ENCODE measurements at places on chromosomes 16 and 17.
A peak's percentile ranks its signal among the peaks of the same experiment; 100 is the strongest.

DNA sequence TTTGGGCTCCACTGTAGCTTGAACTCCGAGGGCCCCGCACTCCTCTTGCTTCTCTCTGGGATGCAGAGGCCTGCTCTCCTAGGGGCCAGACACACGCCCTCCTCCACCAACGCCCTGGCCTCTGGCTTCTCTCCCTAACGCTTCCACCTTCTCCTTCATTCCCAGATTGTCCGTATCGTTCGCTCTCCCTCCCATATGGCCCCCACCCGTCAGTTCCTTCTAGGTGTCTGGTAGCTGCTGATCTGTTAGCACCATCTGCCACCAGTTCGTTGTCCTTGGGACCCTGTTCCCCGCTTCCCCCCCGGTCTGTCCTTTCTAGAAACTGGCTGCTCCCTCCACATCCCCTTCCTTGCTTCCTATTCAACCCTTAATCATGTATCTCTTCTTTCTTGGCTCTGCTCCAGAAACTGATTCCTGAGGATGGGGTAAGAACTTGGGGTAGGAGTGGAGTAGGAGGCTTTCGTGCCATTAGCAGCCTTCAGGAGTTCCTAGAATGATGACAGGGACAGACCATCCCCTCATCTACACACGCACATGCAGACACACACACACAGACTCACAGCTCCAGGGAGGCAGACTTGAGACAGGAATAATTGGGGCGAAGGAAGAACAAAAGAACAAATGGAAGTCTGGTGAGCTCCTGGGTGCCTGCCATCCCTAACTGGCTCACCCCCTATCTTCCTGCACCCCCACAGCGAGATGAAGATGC, 4.3 kb downstream of the ATP1B2 start:
- no peak for DNase-seq

- DNase-seq = no peak
These were observed 96.4 kb downstream of the PLCG2 start for GRCh38 chr16:81875461-81875860.

- no peak for DNase-seq
These were observed 14.3 kb downstream of the CMTM3 start for GRCh38 chr16:66618588-66619375.

DNA sequence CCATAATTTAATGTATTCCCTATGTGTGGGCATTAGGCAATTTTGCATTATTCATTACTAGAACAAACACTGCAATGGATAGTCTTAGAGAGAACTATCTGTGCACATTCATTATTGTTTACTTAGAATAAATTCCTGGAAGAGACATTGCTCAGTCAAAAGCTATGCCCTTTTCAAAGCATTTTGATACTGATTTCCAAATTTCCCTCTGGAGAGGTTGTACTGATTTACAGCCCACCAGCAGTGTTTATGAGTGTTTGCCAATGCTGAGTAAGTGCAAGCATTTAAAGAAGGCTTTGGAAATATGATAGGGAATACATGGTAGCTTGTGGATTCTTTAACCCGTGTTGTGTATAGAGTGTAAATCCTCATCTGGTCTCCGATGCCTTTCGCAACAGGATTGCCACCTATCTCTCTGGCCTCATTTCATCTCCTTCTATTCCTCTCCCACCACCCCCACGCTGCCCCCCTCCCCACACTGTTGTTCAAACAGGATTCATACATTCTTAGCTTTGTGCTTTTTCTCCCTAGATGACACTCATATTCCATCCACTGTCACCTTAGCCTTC, 33.4 kb upstream of the MMD start:
- no peak for DNase-seq

DNA sequence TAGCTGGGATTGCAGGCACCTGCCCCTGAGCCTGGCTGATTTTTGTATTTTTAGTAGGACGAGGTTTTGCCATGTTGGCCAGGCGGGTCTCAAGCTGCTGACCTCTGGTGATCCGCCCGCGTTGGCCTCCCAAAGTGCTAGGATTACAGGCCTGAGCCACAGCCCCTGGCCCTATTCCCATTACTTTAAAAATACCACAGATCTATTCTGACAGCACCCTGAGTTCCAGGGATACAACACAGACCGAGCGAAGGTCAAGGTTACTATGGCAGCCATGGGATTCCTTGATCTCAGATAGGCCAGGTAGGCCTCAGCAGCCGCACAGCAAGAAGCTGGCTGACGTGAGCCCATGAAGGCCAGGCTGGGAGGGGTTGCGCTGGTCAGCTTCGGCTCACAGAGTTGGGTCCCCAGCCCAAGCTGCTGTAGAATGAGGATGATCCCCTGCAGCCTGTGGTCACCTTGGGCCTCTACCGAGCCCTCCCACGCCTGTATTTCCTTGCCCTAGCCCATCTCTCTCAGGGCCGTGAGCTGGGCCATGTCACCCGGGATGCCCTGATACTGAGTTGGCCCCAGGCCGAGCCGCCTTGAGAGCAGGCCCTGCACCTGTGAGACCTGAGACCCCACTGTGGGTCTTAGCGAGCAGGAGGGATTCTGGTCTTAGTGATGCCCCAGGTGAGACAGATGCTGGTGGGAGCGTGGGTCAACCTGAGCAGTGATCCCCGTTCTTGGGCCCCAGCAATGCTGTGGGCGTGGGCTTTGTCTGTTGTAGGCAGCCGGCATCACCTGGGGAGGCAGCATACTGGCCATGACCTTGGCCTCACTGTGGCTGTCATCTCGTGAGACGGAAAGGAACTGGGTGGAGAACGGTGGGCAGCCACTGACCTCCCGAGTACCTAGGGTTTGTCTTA, 16.9 kb upstream of the RNF213 start:
- DNase-seq = no peak

GRCh38 chr17:27621536-27621935, 9.5 kb upstream of the LGALS9 start:
- no peak for DNase-seq

GRCh38 chr16:66521951-66522771, 27.8 kb downstream of the TK2 start:
- peak; percentile 97 for DNase-seq

- DNase-seq = no peak
These were observed 89.7 kb downstream of the WWOX start for GRCh38 chr16:78189121-78189520.

DNA sequence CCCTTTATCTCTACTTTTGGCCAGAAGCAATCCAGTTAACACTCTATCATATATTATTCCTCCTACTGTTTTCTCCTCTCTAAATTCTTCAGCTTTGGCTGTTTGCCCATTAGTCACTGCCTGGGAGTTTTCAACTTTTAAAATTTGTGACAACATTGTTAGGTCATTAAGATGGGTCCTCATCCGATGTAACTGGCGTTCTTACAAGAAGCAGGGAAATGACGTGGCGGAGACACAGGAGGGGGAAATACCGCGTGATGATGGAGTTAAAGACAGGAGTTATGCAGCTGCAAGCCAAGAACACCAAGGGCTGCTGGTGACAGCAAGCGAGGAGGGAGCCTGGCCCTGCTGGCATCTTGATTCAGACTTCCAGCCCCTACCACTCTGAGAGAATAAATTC, 34.8 kb upstream of the CPHXL start:
- DNase-seq = no peak

DNA sequence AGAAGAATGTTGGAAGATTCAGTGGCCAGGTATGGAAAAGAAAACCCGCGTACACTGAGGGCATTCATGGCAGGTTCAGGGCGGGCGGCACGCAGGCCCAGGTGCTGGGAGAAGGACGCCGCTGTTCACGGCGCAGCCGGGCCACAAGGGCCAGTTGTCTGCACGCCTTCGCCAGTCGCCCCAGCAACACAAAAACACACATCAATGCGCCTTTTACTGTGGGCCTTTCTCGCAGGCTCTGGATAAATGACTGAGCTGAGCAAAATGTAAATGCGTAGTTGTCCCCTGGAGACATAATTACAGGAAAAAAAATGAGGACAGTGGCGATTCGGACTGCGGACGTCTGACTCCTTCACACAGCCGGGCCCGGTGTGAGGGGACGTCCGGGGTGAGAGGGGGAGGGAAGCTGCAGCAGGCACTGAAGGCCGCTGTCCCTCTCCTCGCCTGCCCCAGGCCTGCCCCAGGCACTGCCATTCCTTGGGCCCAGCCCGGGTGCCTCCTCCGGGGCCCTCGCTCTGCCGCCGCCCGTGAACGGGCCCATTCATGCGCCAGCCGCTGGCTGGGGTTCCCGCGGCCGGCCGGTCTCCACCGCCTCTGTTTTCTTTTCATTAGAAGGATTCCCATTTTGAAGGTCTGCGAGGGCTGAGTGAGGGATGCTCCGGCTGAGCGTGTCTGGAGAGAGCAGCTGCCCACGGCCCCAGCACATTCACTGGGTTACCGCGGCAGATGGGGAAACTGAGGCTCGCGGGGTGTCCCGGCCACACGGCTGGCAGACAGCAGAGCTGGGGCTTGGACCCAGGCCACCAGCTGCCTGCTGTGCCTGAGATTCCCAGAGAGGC, 6.5 kb upstream of the ZNF469 start:
- no peak for DNase-seq

- DNase-seq = peak; percentile 71
These were observed 817 bp downstream of the NDUFAF8 start for GRCh38 chr17:81239714-81240555.

GRCh38 chr17:72614871-72615626, 477.4 kb downstream of the SLC39A11 start:
- DNase-seq = no peak

- DNase-seq = no peak
These were observed 166.2 kb downstream of the XYLT1 start for GRCh38 chr16:17304491-17305119.

DNA sequence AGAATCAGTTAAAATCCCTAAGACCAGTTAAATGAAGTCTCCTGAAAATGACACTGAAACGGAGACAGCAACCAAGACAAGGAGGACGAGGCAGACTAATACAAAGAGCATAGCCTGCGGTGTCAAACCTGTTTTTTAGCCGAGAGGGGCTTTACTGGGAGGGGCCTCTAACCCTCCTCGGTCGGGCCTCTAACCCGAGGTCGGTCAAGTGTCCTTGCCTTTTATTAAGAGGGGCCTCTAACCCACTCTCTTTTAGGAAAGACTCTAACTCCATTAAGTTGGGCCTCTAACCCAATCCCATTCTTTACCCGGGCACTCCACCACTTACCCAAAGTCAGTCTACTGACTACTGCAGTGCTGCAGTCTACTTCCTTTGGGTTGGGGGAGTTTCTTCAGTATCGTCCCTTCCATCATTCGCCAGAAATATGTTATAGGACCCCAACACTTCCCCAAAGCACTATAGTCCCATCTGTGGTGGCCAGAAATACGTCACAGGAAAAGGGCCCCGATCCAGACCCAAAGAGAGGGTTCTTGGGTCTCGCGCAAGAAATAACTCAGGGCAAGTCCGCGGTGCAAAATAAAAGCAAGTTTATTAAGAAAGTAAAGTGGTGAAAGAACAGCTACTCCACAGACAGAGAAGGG, 39.2 kb upstream of the ARL4D start:
- DNase-seq = no peak

DNA sequence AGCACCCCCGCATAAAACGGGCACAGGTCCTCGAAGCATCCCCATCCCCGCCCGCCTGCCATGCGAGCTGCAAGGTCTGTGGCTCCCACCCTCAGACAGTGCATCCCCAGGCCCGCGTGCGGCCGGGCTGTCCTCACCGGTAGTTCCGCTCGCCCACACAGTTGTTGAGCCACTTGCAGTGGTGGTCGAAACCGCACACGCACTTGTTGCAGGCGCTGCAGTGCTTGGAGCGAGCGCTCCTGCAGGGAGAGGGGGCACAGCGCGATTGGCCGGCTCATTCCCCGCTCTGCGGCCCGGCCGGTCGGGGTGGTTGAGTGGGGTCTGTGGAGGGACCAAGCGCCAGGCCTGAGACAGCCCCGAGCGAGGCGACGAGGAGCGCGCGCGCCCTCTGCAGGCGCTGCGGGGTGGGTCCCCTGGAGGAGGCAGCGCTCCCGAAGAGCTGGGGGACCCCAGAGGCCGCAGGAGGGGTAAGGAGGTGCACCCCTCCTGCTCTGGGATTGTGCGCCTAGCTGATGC, 6.0 kb upstream of the TPPP3 start:
- peak; percentile 78 for DNase-seq

DNA sequence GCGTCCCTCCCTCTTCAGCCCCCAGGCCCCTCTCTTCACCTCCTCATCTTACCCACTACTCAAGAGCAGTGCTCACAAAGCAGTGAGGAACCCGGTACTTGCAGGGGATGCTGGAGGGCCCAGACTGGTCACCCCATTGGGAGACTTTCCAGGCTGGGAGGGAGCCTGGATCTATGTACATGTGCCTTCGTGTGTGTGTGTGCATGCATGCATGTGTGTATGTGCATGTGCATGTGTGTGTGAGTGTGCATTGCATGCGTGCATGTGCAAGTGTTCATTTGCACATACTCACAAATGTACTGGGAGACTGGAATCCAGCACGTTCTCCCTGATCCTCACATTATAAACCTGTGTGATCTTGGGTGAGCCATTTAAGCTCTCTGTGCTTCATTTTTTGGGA, 696.0 kb upstream of the EEF2KMT start:
- no peak for DNase-seq

DNA sequence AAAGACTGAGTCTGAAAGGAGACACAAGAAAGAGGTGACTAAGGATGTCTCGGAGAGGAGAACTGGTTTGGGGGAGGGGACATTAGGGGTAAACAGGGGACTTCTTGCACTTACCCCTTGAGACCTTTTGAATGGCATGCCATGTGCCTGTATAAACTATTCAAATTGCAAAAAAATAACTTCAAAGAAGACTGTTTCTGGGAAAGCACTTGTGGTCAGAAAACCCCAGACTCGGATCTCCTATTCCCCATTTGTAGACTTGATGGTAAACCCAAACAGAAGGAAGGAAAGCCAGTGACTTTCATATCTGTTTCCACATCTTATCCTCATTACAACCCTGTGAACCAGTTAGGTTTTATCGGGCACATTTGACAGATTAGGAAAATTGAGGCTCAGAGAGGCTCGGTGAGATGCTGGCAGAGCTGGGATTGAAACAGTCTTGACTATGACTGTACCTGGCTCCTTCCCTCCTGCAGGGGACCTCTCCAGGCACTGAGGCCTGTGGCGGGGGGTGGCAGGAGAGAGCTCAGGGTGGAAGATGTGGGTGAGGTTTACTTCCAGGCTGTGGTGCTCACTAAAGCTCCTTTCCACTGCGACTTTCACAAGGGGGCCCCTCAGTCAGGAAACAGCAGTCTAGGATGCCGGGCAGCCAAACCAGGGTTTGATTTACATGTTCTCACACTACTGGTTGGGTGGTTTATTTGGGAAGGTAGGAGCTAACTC, 30.5 kb upstream of the PLCG2 start:
- no peak for DNase-seq

- DNase-seq = no peak
These were observed 2064.6 kb downstream of the TP53TG3F start for GRCh38 chr16:35523991-35524390.

GRCh38 chr17:32461853-32462617, 17.7 kb downstream of the PSMD11 start:
- DNase-seq = peak; percentile 76

GRCh38 chr16:14193316-14193871, 122.3 kb downstream of the MRTFB start:
- peak; percentile 42 for DNase-seq

- DNase-seq = no peak
These were observed 409.9 kb downstream of the SLC39A11 start for GRCh38 chr17:72682605-72683004.

GRCh38 chr16:48318630-48319029, 66.6 kb downstream of the SIAH1 start:
- peak; percentile 26 for DNase-seq

Data from activated T-cell treated with anti-CD3 and anti-CD28 coated beads, Interleukin-2, amount 50 U/mL, for 48 hours (primary cell).